Activated naive CD4-positive, alpha-beta T cell treated with anti-CD3 and anti-CD28 coated beads for 36 hours (primary cell): ENCODE measurements at places on chromosomes 2 and 18. TPM values are rescaled to one million over a fixed set of nuclear protein-coding genes. Genes with fewer than 3 reads are reported as not detected.

DNA sequence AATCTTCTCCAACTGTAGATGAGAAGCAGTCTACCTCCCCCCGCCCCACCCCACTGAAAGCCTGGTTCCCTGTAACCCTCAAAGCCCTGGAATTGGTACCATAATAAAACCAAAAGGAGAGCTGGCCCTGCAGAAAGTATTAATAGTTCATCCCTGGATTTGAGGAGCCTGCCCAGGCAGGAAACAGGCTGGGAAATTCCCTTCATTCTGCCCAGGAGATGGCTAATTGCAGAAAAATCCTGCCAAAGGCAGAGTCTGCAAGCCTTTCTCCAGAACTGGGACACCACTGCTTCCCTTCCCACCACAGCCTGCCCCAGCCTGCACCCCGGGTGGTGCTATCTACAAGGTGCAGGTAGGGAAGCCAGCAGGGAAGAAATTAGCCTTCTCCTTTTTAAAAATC, 16.3 kb downstream of the GKN2 start:
- no peaks in the 10 kb centered on the region for H3K27me3 ChIP-seq
- H3K4me3 ChIP-seq, result no peak overlapping the region
- H3K27ac ChIP-seq, result no peak overlapping the region
- no peaks in the 10 kb centered on the region for H3K36me3 ChIP-seq

The CPO gene
- total RNA-seq, result not detected

DNA sequence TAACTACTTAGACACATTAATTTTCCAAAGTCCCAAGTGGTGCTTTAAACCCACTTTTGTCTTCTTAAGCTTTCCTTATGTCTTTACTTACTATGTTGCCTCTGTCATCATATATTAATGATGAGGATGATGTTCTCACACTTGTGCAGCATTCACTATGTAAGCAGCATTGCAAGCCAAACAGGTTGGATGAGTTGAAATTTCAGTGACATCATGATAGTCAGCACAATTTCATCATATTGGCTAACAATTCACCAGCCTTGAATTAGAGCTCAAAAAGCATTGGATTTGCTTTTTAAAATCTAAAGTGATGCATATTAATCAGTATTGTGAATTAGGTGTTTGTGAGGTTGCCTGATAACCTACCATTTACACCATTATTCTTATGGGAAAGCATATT, 7.7 kb downstream of the APLF start:
- H3K27me3 ChIP-seq, result no peaks in the 10 kb centered on the region
- H3K36me3 ChIP-seq, result no peaks in the 10 kb centered on the region
- peaks cover 7% of the 10 kb centered on the region for H3K4me1 ChIP-seq
- no peak for DNase-seq

- no peaks in the 10 kb centered on the region for H3K4me1 ChIP-seq
- no peak overlapping the region for H3K4me3 ChIP-seq
- H3K27me3 ChIP-seq, result peaks cover 2% of the 10 kb centered on the region
- peak; percentile 9 for DNase-seq
- no peaks in the 10 kb centered on the region for H3K36me3 ChIP-seq
These were observed 221.5 kb upstream of the SLC35G4 start for GRCh38 chr18:11387880-11388279.

The DPY30 gene
- total RNA-seq, result 80.1 TPM

GRCh38 chr2:190469771-190470170, 61.6 kb downstream of the MFSD6 start:
- H3K36me3 ChIP-seq, result peaks cover 34% of the 10 kb centered on the region
- no peaks in the 10 kb centered on the region for H3K27me3 ChIP-seq
- peaks cover 46% of the 10 kb centered on the region for H3K4me1 ChIP-seq

The UGT1A8 gene
- not detected for total RNA-seq

The PARD6G gene
- 0.10 TPM for total RNA-seq

The PLCL1 gene
- 3.5 TPM for total RNA-seq

- no peak for DNase-seq
- H3K27ac ChIP-seq, result no peak overlapping the region
- H3K4me3 ChIP-seq, result no peak overlapping the region
- no peaks in the 10 kb centered on the region for H3K4me1 ChIP-seq
- no peaks in the 10 kb centered on the region for H3K36me3 ChIP-seq
- H3K27me3 ChIP-seq, result no peaks in the 10 kb centered on the region
These were observed 47.7 kb upstream of the MEIS1 start for GRCh38 chr2:66387016-66387753.

DNA sequence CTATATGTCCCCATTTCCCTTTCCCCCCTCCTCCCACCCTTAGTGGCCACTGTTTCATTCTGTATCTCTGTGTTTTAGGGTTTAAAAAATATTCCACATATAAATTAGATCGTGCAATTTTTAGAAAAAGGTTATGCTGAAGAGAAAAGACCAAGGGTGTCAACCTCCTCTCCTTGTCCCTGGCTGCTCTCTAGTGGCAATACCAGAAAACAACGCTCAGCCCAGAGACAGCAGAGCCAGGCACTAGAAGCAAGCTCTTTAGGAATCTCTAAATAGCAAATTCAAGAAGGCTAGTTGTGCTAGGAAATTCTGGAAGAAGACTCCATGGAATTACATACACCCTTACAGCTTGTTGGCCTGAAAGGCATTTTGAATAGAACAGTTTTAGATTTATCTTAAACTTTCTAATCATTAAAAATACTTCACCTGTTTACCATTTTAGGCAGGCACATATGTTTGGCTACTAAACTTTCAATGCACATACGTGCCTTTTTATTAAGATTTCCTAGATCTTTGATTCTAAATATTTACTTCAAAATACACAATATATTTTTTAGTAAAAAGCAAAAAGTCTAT, 35.1 kb upstream of the RASGRP3 start:
- H3K4me1 ChIP-seq, result no peaks in the 10 kb centered on the region
- H3K36me3 ChIP-seq, result no peaks in the 10 kb centered on the region
- peaks cover 4% of the 10 kb centered on the region for H3K27me3 ChIP-seq
- no peak overlapping the region for H3K27ac ChIP-seq

- no peak overlapping the region for H3K4me3 ChIP-seq
- H3K27me3 ChIP-seq, result no peaks in the 10 kb centered on the region
- DNase-seq, result peak; percentile 76
- H3K27ac ChIP-seq, result no peak overlapping the region
- no peaks in the 10 kb centered on the region for H3K36me3 ChIP-seq
- H3K4me1 ChIP-seq, result peaks cover 35% of the 10 kb centered on the region
These were observed 9.4 kb upstream of the IL1RL1 start for GRCh38 chr2:102301867-102302362.

The CD207 gene
- total RNA-seq, result not detected

DNA sequence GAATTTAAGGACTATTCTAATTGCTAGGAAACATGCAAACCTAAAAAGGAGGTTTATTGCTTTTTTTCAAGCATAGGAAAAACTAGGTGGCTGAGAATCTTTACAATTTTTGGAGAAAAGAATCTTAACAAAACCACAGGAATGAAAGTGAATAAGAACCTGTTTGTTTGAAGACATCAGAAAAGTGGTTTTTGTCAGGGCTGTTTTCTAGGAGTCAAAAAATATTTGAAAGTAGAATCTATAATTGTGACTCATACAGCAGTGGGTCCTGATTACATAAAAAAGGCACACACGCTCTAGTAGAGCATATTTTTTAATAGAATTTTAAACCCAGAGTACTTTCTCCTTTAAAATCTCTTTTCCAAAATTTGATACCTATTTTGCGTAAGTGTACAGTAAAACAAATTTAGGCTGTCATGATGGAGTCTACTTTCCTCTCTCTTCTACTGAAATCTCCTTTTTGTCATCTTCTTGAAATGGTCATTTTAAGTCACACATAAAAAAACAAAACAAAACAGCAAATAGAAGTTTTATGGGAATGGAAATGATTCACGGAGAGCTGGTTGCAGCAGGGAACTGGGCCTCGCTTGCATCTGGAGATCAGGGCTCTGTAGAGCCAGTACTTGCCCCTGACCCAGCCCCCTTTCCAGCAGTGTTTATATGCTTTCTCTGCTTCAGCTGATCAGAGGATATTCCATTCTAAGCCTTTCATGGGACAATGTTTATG, 59.1 kb upstream of the PELI1 start:
- H3K4me3 ChIP-seq, result peak overlapping the region; percentile 65
- peak overlapping the region; percentile 90 for H3K27ac ChIP-seq
- peaks cover 79% of the 10 kb centered on the region for H3K4me1 ChIP-seq
- no peak for DNase-seq
- peaks cover 3% of the 10 kb centered on the region for H3K36me3 ChIP-seq
- H3K27me3 ChIP-seq, result no peaks in the 10 kb centered on the region

DNA sequence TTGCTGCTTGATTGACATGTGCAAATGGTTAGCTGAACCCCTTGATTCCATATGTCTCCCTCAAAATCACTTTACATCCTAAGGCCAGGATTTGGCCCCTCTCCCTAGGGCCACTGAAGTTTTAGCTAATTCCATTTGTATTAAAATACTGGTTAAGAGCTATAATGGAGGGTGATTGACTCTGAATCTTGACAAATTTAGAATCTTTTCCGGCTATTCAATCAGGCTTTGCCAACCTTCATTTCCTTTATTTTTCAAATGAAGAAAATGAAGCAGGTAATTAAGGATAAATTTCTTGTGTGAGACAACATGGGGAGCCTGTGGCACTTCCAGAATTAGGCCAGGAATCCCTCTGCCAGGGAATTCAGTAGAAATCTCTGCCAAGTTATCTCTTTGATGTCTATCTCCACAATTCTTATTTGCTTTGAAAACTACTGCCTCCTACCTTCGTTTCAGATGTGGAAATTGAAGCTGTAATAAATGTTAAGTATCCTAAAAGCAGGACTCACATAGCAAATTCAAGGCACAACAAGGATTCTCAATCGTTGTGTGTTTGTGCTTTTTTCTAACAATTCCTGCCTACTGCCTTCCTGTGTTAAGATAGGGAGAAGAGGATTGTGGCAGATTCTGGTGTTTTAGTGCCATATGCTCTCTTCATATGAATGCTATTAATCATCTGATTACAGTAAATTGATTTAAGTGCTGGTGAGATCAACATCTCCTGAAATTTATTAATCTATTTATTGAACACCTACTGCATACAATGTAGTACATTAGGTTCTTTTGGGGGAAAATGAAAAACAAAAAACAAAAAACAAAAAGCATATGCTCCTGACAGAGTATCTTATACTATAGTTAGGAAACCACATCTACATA, 47.8 kb upstream of the MAP4K3 start:
- no peaks in the 10 kb centered on the region for H3K36me3 ChIP-seq
- H3K4me3 ChIP-seq, result no peak overlapping the region
- H3K27me3 ChIP-seq, result peaks cover 6% of the 10 kb centered on the region
- no peak overlapping the region for H3K27ac ChIP-seq

GRCh38 chr2:218284106-218284811, 8.0 kb downstream of the TMBIM1 start:
- no peaks in the 10 kb centered on the region for H3K27me3 ChIP-seq
- peak overlapping the region; percentile 21 for H3K4me3 ChIP-seq
- peaks cover 62% of the 10 kb centered on the region for H3K4me1 ChIP-seq
- peak overlapping the region; percentile 72 for H3K27ac ChIP-seq
- peak; percentile 73 for DNase-seq

DNA sequence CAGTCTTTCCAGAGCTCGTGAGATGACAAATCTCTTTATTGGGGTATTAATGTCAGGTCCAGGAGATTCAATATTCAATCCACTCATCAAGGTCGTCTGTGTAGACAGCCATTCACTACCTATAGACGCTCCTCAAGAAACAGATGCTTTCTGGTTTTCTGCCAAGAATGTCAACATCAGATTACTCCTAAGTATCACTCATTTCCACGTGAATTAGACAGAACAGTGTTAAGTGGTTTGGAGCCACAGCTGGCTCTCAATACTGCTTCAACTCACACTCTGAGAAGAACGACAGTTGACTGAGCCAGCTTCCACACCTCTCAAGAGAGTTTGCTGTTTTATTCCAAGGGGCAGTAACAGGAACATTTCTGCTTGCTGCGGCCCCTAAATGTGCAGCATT, 113.5 kb upstream of the NEDD4L start:
- H3K4me1 ChIP-seq, result peaks cover 3% of the 10 kb centered on the region
- DNase-seq, result no peak
- H3K4me3 ChIP-seq, result no peak overlapping the region
- H3K27ac ChIP-seq, result no peak overlapping the region

DNA sequence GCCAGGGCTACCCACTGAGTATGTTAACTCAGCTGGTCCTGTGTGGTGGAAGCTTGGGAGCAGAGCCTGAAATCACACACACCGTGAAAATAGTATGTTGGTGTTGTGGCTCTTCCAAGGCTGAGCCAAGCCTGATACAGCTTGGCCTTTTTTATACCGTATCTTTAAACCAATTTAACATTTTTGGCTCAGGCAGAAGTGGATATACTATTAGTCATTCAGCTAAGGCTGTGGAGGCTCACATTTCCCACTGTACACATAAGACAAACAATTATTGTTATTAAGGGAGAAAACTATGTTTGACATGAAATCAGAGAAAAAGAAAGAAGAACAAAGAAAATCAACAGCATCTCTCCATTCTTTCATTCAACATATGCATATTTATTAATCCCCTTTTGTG, 159.0 kb downstream of the BCL11A start:
- no peaks in the 10 kb centered on the region for H3K36me3 ChIP-seq
- no peaks in the 10 kb centered on the region for H3K4me1 ChIP-seq
- H3K27ac ChIP-seq, result no peak overlapping the region
- no peak for DNase-seq
- no peak overlapping the region for H3K4me3 ChIP-seq

GRCh38 chr2:43774617-43775016, 778 bp downstream of the DYNC2LI1 start:
- no peaks in the 10 kb centered on the region for H3K27me3 ChIP-seq
- no peak for DNase-seq
- no peak overlapping the region for H3K27ac ChIP-seq
- peak overlapping the region; percentile 91 for H3K4me3 ChIP-seq
- no peaks in the 10 kb centered on the region for H3K36me3 ChIP-seq

DNA sequence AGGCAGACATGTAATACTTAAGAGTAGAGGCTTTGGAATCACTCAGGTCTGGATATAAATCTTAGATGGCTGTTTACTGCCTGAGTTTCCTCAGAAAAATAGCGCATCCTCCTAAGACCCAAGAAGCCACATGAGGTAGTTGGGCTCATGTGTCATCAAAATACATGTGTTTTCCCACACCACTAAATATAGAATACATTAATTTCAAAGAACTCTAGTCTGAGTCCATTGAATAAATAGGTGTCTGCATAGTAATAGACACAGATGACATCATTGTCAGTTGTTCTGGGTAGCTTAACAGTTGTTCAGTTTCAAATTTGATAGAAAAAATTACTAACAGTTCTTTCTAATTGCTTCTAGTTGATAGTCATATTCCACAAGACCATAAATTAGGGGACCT, 9.6 kb downstream of the PPP1R1C start:
- no peaks in the 10 kb centered on the region for H3K36me3 ChIP-seq
- peaks cover 2% of the 10 kb centered on the region for H3K27me3 ChIP-seq
- no peak overlapping the region for H3K27ac ChIP-seq
- H3K4me1 ChIP-seq, result no peaks in the 10 kb centered on the region
- no peak overlapping the region for H3K4me3 ChIP-seq
- no peak for DNase-seq

DNA sequence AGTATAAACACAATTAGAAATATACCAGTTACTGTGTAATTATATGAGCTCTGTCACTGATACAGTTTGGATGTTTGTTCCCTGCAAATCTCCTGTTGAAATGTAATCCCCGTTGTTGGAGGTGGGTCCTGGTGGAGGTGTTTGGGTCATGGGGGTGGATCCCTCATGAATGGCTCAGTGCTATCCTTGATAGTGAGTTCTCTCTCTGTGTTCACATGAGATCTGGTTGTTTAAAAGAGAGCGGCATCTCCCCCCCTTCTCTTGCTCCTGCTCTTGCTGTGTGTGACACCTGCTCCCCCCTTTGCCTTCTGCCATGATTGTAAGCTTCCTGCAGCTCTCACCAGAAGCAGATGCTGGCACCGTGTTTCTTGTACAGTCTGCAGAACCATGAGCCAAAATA, 24.1 kb downstream of the MTX2 start:
- H3K4me1 ChIP-seq, result peaks cover 29% of the 10 kb centered on the region
- peaks cover 8% of the 10 kb centered on the region for H3K36me3 ChIP-seq
- H3K27me3 ChIP-seq, result no peaks in the 10 kb centered on the region
- DNase-seq, result no peak
